Activated T-cell treated with anti-CD3 and anti-CD28 coated beads, Interleukin-2, amount 50 U/mL, for 72 hours (primary cell): ENCODE measurements at places on chromosomes 6 and 20. TPM values are rescaled to one million over a fixed set of nuclear protein-coding genes. Genes with fewer than 3 reads are reported as not detected.

The TRIM15 gene
- total RNA-seq: 0.84 TPM

The TFAP2D gene
- total RNA-seq: not detected

The RXRB gene
- 55.6 TPM for total RNA-seq

- DNase-seq: no peak
Measured at GRCh38 chr6:73612611-73613010, 41.2 kb downstream of the SLC17A5 start.

DNA sequence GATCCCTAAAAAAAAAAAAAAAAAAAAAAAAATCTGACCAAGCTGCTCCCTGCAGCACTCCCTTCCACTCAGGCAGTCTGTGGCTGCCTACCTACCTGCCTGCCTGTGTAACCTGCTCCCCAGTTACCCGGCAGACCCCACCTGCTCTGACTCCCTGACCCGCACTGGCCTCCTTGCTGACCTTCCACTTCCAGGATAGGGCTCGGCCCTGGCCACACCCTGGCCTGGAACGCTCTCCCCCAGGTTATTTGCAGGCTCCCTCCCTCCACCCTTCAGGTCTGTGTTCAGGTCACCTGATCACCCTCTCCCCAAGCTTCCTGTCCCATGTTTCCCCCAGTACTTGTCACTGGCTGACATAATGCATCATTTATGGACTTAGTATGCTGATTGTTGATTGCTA is 134.3 kb downstream of the SLC23A2 start:
- DNase-seq: no peak

- DNase-seq: no peak
Measured at GRCh38 chr20:39700528-39700927, 738.4 kb downstream of the DHX35 start.

- DNase-seq: no peak
Measured at GRCh38 chr6:24501914-24502313, 7.1 kb downstream of the ALDH5A1 start.

DNA sequence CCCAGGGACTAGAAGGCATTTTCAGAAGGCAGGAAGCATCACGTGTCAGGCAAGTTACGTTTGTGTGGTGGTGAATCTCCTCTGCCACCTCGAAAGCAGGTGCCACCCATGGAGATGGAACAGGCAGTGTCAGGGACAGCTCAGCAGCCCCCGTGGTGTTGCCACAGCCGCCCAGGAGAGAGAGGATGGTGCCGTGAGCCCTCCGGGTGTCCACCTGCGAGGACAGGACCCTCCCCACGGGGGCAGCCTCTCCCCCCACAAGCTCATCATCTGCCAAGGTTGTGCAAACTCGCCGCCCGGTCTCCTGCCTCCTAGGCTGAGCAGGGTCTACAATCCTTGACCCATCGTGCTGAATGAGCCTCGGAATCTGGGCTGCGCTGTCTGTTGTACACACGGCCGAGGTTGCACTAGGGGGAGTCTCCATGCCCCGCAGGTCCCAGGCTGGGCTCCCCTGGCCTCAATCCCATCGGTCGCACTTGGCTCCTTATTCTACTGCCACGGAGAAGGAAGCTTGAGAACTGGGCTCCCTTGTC is 40.1 kb downstream of the DACT2 start:
- DNase-seq: no peak

DNA sequence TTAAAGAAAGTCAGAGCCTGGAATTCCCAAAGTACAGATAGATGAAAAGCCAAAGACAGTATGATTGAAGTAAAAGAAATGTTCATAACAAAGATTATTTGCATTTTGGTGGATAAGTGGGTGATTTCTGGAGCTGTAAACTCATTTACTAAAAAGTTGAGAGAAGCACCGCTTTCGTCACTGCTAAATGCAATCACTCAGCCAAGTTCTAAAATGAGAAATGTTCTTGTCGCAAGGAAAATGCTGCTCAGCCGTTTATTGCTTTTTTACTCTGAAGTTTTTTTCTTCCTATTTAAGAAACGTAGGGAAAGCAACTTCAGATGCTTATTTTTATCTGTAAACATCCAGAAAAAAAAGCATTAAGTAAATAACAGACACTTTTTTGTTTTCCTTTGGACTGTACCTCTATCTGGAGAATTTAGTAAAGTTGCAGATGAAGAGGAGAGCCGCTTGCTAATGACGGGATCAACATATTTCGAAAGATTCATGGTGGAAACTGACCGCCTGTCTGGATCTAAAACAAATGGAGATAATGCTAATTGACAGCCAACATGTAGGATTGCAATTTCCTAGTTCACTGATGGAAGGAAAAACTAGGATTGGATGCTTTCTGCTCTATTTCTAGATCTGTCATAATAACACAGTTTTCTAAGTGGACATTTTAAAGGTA is 93.8 kb upstream of the BCLAF1 start:
- DNase-seq: no peak

GRCh38 chr20:46568570-46569129 is 18.2 kb upstream of the OCSTAMP start:
- DNase-seq: no peak
